Fibroblast of skin of right biceps (primary cell): ENCODE measurements at places on chromosomes 5 and 9.

- no peak for DNase-seq
These were observed 4.6 kb upstream of the CERCAM start for GRCh38 chr9:128416014-128416413.

GRCh38 chr9:110996436-110997220 lies 41.6 kb downstream of the LPAR1 start:
- peak; percentile 78 for DNase-seq

DNA sequence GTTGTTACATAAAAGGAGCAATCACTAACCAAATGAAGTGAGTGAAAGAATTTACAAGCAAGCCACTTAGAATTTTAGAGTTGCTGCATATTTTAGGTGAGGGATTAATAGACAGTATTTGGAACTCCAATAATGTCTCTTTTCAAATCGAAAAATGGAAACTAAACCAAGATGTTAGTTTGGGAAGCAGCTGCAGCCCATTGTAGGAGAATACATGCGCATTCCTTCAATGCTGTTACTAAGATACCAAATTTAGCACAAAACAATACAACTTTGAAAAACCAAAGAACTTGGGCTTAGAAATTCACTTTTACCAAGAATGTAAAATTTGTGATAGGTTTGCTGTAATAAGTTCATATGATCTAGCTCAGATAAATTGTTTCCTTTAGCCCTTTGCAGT lies 411.8 kb upstream of the CDH6 start:
- no peak for DNase-seq

- DNase-seq: peak; percentile 15
These were observed 1.9 kb downstream of the PCSK5 start for GRCh38 chr9:75892216-75892911.

DNA sequence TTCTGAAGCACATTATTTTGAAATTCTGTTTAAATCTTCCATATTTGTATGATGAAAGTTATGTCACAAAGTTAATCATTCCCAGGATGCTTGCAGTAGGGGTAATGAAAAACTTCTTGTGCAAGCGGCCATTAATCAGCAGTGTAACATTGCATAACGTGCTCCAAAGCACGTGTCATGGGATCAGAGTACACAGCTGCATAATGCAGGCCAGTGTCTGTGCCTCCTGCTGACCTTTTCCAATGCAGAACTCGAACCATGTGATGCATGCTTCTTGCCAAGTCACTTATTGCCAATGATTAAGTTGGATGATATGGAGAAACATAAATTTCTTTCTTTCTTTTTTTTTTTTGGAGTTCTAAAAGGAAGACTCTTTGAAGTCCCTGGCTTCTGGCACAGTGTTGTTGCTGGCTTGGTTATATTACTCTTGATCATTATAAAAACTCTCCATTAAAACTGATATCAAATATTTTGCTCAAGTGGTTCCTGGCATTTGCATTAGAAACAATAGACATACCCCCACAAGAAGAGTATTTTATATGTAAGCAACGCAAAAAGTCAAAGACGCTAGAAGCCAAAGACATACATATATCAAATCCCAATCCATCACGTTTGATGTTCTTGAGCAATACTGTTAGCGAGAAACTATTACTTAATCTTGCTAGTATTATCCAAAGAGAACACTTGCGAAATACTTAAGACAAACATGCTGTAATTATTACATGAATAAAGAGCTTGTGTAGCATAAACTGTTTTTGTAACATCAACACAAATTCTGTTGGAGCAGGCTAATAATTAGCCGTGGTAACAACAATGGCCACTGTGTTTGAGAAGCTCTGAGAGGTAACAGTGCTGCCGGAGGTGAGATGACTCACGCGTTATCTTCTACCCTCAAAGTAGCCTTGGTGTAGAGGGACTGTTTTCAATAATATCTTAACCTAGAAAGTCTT lies 164.2 kb downstream of the AUH start:
- DNase-seq: peak; percentile 97

DNA sequence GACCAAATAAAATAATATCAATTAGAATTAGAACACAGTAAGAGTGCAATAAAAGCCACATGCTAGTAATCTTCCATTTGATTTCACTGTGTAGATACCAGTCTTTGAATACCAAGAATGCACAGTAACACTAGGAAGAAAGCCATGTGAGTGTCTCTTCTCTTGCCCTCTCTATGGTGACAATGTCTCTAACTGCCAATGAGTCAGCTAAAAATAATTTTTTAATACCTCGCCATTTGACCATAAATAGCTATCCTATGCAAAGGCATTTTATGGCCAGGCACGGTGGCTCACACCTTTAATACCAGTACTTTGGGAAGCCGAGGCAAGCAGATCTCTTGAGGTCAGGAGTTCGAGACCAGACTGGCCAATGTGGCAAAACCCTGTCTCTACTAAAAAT lies 30.6 kb downstream of the EDIL3 start:
- peak; percentile 31 for DNase-seq

DNA sequence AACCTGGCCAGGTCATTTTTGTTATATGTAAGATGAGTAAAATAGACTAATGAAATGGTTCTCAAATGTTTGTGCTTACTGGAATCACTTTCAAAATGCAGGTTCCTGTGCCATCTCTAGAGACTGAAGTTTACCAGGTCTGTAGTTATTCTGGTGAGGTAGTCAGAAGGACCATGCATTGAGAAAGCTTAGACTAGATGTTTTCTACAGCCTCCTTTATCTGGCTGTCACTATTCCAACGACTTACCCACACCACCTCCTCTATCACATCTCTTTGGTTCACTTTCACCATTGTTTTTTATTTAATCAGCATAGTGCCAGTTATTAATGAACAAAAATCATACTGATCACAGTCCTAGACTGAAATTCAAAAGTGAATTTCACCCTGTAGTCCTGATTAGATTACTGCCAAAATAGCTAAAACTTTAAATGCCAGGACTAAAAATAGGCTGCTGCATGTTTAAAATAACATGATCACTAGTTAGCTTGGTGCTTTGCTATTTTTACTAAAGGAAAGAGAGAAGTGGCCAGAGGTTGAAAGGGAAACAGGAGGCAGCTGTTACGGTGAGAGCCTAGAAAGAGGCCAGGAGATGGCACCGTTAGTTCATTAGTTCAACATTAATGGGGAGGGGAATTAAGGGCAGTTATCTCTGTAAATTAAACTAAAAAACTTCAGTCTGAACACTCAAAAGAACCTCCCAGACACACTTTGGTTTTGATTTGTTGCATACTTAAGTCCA lies 13.9 kb upstream of the FNIP1 start:
- DNase-seq: no peak

DNA sequence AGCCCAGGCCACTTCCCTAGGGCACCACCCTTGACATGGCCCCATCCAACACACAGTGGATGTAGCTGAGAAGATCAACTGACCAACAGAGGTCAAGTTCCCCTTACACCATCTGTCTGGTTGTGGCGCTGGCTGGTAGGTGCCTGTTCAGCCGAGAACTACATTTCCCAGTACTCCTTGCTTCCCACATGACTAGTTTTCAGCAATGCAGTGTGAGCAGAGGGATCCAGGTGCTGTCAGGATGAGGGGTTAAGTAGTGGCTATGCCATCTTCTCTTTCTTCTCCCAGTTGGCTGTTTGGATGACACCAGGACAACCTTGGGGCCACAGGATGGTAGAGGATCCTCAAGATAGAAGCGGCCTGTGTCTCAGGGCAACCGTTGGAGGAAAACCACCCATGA lies 48.6 kb upstream of the SH3PXD2B start:
- DNase-seq: no peak

- DNase-seq: no peak
These were observed 20.0 kb downstream of the SURF6 start for GRCh38 chr9:133315997-133316396.

- no peak for DNase-seq
These were observed 51.7 kb upstream of the FCN1 start for GRCh38 chr9:134969156-134970045.

DNA sequence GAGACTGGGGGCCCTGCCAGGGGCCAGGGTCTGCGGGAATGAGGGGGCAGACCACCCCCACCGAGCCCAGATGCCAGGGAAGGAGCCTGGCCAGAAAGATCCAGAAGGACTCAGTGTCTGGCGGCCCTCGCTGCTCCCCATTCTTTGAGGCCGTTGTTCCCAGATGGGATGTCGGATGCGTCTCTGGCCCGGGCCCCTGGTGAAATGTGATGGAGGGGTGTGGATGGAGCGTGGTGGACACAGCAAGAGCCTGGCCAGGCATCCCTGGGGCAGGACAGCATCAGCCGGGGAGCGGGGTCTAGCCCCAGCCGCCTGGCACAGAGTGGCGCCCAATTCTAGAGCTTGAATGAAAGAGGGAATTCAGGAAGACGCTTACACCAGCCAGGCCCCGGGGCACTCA lies 46.2 kb upstream of the NKD2 start:
- no peak for DNase-seq

GRCh38 chr5:149402291-149402690 lies 23.2 kb upstream of the IL17B start:
- no peak for DNase-seq

- DNase-seq: no peak
These were observed 43.0 kb downstream of the FSTL4 start for GRCh38 chr5:133569347-133569746.

GRCh38 chr5:27252911-27253310 lies 214.5 kb upstream of the CDH9 start:
- no peak for DNase-seq

DNA sequence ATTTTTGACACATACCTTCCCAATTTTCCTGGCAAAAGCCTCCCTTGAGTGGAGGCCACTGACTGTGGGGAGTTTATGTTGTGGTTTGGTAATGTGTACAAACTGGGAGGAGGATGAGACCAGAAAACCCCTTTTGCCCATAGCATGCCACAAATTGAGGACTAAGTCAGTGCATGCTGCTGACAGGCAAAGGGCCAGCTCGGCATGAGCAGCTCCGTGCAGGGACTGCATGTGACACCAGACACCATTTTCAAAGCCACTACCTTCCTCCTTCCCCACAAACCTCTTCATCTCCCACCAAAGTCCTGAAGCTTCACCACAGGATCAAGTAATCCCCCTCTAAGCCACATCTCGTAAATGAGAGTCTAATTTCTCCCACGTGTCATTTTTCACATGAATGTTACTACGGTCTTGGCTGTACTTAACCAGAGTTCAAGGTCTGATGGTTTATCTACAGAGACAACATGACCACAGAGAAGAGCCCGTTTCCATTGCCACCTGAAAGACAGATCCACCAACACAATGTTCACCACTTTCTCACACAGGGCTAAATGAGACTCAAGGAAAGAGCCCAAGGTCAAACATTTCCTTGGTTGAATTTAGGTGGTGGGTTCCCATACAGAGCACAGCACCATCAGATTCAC lies 106.5 kb downstream of the NFIB start:
- no peak for DNase-seq

DNA sequence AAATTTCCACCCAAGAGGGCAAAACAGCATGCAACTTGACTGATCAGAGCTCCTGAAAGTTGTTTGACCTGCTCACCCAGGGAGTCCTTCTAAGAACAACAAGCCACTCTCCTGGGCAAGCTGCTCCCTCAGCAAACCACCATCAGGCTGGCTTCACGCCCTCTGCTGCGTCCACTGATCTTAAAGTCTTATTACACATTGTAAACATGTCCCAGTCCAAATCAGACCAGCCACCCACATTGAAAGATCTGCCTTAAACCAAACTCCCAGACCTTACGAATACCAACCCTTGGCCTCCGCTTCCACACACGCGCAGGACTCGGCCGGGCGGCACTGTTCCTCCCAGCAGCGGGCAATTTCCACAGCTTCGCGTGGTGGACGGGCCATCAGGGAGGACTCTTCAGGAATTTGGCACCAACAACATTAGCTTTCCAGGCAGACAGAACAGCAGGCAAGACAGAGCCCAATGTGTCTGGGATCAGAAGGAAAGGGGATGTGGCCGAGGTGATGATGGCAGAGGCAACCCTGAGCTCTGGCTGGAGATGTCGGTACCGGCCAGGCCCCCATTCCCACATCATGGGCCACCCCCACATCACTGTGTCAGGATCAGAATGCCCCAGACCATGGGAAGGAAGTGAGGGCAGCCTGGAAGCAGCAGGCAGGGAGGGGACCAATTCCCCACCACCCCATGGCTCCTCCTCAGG lies 56.8 kb downstream of the SEMA4D start:
- no peak for DNase-seq

DNA sequence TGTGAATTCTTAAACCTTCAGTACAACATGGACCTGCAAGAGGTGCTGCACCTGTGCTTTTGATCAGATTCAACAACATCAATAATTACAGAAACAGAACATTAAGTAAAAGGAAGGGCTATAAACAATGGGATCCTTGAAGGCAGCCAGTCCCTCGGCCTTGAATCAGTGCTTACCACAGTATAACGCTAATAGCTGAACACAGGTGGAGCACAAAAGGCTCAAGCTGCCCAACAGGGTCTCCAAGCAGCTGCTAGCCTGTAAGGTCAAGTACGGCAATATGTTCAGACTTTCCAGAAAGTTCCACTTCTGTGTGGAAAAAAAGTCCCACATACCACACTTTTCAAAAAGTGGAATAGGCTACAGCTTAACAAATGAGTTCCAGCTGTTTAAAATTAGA lies 61.9 kb upstream of the ITGA1 start:
- DNase-seq: no peak

GRCh38 chr9:98774746-98775145 lies 21.6 kb downstream of the ANKS6 start:
- DNase-seq: no peak

DNA sequence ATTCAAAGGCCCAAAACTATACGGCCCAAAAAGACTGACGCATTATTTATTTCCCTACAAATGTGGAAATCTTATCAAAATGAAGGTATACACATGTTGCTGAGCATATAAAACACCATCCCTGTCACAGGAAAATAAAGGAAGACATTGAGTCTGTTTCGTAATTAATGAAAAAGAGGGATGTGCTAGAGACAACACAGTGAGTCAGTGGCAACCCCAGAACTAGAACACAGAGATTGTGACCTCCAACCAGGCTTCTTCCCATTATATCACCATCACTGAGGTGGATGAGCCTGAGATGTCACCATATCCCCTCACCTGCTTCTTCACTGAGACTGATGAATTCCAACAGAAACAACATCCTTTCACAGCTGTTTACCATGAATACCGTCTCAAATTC lies 3.8 kb downstream of the NDUFA8 start:
- no peak for DNase-seq

GRCh38 chr9:72947984-72948465 lies 4.8 kb downstream of the ALDH1A1 start:
- DNase-seq: no peak

DNA sequence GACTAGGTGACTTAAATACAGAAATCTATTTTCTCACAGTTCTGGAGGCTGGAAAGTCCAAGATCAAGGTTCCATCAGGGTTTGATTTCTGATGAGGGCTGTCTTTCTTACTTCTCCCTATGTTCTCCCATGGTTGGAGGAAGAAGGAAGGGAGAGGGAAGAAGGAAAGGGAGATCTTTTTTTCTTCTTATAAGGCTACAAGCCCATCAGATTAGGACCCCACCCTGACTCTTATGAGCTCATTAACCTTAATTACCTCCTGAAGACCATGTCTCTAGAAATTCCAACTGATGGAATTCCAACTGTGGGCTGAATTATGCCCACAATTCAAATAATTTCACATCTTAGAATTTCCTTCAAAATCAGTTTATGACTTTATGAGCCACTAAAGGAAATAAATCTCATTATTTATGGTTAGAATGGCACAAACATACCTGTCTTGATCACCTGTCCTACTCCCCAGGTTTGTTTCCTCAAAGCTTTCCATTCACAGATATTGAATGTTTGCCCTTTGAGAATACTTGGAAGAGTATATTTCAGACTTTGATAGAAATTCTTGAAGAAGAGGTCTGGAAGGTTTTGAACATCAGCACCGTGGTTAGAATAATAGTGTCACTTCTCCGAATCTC lies 7.6 kb downstream of the PPWD1 start:
- no peak for DNase-seq
